Hematopoietic multipotent progenitor cell treated with erythropoietin and hydrocortisone succinate and interleukin-3 and kit ligand, for 6 days (in vitro differentiated cells): ENCODE measurements at places on chromosomes 5 and 9.
A peak's percentile ranks its signal among the peaks of the same experiment; 100 is the strongest.

GRCh38 chr9:38331141-38331540 is 61.4 kb upstream of the ALDH1B1 start:
- no peak for DNase-seq

GRCh38 chr9:98365781-98366180 is 110.3 kb upstream of the TBC1D2 start:
- DNase-seq: no peak

GRCh38 chr9:136409557-136410455 is 608 bp downstream of the ENTR1 start:
- peak; percentile 66 for DNase-seq

DNA sequence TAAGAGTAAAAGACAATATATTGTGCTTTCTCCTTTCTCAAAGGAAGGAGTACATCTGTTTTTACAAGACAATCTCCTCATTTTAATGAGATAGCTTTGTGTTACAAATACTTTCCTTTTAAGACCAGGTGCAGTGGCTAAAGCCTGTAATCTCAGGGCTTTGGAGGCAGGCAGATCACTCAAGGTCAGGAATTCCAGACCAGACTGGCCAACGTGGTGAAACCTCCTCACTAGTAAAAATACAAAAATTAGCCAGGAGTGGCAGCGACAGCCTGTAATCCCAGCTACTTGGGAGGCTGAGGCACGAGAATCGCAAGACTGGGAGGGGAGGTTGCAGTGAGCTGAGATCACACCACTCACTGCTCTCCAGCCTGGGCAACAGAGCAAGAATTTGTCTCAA is 11.8 kb downstream of the TMEM161B start:
- no peak for DNase-seq

DNA sequence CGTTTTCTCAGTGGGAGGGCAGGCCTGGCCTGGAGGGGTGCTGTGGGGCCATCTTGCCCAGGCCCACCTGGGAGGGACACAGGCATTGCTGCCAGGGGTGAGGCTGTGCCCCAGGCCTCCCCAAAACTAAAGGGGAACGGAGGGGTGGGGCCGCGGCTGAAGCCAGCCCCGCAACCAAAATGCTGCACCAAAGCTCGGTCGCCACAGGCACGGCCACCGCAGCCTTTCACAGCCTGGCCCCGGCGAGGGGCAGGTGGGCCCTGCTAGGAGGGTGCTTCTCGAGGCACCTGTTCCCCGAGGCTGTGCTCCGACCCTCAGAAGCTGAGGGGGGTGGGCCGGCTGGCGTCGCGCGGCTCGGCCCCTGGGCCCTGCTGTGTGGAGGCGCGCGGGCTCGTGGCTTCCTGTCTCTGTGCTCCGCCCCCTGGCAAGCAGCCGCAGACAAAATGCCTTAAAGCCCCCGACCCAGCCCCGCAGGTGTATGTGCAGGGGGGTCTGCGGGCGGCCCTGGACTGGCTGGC is 57.6 kb downstream of the JAK2 start:
- DNase-seq: no peak

- no peak for DNase-seq
Measured at GRCh38 chr9:88926781-88927505, 64.3 kb upstream of the S1PR3 start.

- no peak for DNase-seq
Measured at GRCh38 chr5:74530326-74531050, 110.0 kb downstream of the ENC1 start.
